ENCODE measurements at places on chromosomes 6 and 20.

DNA sequence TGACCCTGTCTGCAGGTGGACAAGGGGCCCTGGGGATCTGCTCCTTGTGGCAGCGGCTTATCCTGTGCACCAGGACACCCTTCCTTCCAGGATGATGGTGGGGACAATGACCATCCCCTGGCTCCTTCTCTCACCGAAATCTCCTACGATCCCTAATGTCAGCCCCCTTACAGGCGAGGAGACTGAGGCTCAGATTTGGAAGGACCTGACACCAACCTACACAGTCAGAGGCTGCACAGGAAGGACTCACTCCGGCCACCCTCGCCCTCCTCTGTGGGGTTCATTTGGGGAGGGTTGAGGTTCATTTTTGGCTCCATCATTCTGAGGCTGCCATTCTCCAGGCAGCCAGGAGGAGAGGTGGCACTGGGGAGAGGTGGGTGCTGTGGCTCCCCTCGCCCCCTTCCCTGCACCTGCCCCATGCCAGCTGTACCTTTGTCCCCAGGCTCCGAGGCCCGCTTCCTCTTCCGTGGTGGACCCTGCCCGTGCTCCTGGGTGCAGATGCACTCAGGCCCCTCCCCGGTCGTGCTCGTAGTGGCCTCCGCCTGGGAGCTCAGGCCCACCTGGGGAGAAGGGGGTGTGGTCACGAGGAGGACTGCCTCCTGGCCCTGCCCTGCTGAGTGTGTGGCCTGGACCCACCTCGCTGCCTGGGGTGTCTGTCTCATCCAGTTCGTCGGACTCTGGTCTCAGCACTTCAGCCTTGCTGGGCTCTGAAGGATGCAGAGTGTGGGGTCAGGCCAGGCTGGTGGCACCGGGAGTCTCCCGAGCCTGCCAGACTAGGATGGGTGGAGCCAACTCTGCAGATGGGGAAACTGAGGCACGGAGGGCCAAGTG lies 5.3 kb upstream of the CABLES2 start:
- no peak for DNase-seq

- DNase-seq: no peak
These were observed 1.1 kb downstream of the SPTLC3 start for GRCh38 chr20:13009682-13010406.

DNA sequence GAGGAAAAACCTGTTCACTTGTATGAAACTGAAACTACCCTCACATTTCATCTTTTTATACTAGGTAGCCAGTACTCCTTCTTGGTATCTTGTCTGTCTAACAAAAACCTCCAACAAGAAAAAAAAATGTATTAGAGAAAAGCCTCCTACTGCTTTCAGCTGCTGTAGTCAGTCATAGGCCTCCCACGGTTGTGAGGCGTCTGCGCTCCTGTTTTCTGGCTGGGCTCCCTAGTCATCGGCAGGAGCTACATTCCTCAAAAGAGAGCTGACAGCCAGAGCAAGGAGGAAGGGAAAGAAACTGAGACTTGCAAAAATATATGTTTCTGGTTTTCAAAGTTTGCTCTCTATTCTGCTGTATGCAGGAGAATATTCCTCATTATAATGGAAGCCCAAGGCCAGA lies 517.0 kb downstream of the LMBRD1 start:
- no peak for DNase-seq

DNA sequence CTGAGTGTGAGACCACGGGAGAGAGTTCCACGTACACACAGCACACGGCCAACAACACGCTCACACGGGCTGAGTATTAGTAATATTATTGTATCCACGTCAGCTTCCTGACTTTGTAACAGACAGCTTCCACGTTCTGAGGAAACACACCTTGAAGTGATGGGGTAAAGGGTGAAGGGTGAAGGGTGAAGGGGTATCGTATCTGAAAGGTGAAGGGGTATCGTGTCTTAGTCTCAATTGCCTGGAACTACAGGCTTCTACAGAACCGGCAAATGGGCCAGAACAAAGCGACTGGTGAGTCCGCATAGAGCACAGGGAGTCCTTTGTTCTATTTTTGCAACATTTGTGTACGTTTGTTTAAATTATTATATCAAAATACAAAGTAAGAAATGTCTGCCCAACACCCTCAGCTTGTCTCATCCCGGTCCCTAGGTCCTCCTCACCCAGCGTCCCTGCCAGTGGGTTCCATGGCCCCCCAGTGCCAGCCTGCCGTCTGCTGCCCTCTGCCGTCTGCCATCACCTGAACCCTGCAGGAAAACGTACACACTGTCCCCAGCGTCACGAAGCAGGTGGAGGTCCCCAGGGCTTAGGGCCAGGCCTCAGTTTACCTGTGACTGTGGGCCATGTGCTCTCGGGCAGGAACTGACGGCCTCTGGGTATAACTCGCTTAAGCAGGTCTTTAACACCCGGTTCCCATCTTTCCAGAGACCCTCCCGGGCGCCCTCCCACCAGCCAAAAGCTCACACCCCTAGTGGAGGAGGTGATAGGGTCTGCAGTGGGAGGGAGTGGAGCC lies 4.4 kb upstream of the HELZ2 start:
- no peak for DNase-seq

GRCh38 chr6:130666786-130667185 lies 160.4 kb upstream of the SMLR1 start:
- no peak for DNase-seq

- DNase-seq: no peak
These were observed 4.1 kb upstream of the SLC2A10 start for GRCh38 chr20:46705378-46705729.

GRCh38 chr6:45610374-45610773 lies 232.6 kb upstream of the SUPT3H start:
- no peak for DNase-seq

GRCh38 chr6:19719691-19720128 lies 117.5 kb upstream of the ID4 start:
- DNase-seq: no peak

DNA sequence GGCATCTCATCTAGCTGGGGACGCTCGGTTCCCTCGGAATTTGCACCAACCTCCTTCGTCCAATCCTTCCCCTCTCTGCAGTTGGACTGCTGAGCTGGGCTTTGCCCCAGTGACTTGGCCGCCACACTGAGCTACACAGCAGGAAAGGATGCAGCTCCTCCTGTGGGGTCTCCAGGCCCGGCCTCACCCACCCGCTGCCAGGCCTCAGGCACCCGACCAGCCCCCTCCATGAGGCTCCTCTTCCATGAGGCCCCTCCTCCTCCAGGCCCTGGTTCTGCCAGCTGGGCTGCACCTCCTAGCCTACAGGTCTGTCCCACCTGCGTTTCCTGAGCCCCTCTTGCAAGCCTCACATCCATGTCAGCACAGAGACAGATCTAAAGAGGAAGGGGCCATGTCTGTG lies 369.9 kb downstream of the TAF4 start:
- no peak for DNase-seq

- no peak for DNase-seq
These were observed 32.9 kb downstream of the NUDT3 start for GRCh38 chr6:34359418-34360158.

GRCh38 chr20:33163856-33164762 lies 3.9 kb upstream of the BPIFA2 start:
- DNase-seq: no peak

GRCh38 chr20:19692100-19692499 lies 66.0 kb upstream of the RIN2 start:
- DNase-seq: no peak

DNA sequence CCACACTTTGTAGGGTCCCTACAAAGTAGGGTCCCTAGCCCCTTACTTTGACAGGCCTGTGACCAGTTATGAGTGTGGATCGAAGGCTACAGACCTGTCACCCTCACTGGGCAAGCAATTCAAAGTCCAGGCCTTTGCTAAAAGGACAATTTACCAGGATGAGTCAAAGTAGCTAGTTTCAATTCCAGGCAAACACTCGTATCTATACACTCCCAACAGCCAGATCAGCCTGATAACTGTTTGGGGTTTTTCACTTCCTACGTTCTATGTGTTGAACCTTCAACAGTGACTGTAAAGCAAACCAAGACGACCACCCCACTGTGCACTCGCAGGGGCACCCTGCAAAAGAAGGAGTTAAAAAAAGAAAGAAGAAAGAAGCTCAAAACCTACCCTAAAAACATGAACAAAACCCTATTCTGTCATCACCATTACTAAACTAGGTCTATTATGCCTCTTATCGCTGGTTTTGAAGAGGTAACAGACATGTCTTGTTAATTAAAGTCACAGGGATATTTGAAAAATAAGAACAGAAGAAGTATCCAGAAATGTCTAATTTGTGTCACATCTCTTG lies 3.2 kb downstream of the GFOD1 start:
- no peak for DNase-seq

DNA sequence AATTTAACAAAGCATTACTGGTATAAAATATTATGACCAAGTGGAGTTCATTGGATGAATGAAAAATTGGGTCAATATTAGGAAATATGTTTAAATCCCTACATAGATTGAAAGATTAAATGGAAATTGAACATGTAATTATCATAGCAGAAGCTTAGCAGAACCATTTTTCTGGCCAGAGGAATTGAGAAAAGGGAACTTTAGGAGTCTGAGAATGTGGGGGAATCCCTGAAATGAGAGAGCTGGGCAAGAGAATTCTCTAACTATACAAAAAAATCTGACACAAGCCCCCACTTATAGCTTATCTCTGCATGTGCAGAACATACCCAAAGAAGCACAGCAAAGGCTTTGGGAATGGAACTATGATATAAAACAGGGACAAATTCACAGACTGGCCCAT lies 67.4 kb upstream of the ARHGAP18 start:
- DNase-seq: no peak

DNA sequence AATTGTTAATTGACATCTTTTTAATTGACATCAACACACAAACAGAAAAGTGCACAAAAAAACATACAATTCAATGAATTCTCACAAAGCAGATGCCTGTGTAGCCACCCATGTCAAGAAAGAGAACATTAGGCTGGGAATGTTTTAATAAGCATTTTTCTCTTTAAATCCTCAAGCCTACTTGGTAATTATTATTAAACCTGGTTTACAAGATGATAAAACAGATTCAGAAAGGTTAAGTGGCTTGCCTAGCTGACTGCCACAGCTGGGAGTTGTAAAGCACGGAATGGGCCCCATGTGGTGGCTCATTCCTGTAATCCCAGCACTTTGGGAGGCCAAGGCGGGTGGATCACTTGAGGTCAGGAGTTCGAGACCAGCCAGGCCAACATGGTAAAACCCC lies 90.0 kb upstream of the AKAP12 start:
- DNase-seq: no peak

DNA sequence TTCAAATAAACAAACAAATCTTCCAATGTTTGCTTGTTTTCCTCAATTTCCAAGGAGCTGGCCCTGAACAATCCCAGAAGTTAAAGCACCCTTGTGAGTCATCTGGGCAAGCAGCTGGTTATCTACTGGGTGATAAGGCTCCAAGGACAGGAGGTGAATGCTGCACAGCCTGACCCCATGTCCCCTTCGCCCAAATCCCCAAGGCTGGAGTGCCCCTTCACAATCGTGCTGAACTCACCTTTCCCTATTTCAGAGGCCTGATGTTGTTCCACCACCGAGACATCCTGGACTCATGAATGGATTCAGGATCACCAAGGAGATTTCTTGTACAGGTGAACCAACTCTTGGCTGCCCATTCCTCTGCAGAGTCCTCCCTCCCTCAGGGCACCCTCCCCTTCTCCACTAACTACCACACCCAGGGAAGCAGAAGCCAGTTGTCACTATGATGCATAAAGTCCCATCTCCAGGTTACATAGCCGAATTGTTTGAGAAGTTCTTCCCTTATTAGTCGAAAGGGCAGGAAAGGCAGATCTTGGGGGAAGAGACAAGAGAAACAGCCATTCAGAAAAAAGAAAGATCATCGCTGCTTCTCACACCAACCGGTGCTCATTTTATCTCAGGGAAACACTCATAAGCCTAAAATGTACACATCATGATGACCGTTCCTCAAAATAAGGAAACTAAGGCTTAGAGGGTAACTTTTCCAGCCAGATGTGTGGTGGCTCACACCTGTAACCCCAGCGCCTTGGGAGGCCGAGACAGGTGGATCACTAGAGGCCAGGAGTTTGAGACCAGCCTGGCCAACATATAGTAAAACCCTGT lies 138.8 kb upstream of the RREB1 start:
- no peak for DNase-seq

Data from activated T-helper 1 cell treated with anti-CD3 and anti-CD28 coated beads, Interleukin-12 subunit alpha, Interleukin-12 subunit beta, Interleukin-2, Interleukin-4 antibody, amounts not matched to agents 30 ng/mL and 10 ng/mL and 1 ng/mL, durations not matched to agents 14 hours and 24 hours and 36 hours (primary cell).